ENCODE measurements at places on chromosomes 7 and 10. TPM values are rescaled to one million over a fixed set of nuclear protein-coding genes. Genes with fewer than 3 reads are reported as not detected.

Gene KDM7A
- polyA plus RNA-seq: 8.0 TPM

Gene ACBD7
- not detected for polyA plus RNA-seq

Gene NPC1L1
- not detected for polyA plus RNA-seq

Gene EIF5AL1
- 0.12 TPM for polyA plus RNA-seq

Gene HMX3
- polyA plus RNA-seq: not detected

Gene NPFFR1
- not detected for polyA plus RNA-seq

Gene KCND2
- not detected for polyA plus RNA-seq

Gene SLC37A3
- 1.9 TPM for polyA plus RNA-seq

Gene PON3
- polyA plus RNA-seq: not detected

Gene CALHM2
- polyA plus RNA-seq: 0.39 TPM

Gene ERVW-1
- not detected for polyA plus RNA-seq

Gene PNLIPRP2
- polyA plus RNA-seq: not detected

Gene SLC16A9
- polyA plus RNA-seq: 0.32 TPM

Gene MLXIPL
- polyA plus RNA-seq: not detected

Gene MYOF
- not detected for polyA plus RNA-seq

- no peak overlapping the region for H3K27ac ChIP-seq
- H3K27me3 ChIP-seq: peaks cover 70% of the 10 kb centered on the region
- peaks cover 9% of the 10 kb centered on the region for H3K36me3 ChIP-seq
Measured at GRCh38 chr7:25995216-25995615, 156.8 kb upstream of the NFE2L3 start.

- H3K4me1 ChIP-seq: no peaks in the 10 kb centered on the region
- H3K36me3 ChIP-seq: no peaks in the 10 kb centered on the region
- no peak overlapping the region for H3K4me3 ChIP-seq
- DNase-seq: no peak
- no peaks in the 10 kb centered on the region for H3K27me3 ChIP-seq
Measured at GRCh38 chr7:120337308-120337907, 64.4 kb downstream of the KCND2 start.

GRCh38 chr10:46550076-46550790 is 6.2 kb downstream of the GPRIN2 start:
- H3K4me3 ChIP-seq: no peak overlapping the region
- no peak overlapping the region for H3K27ac ChIP-seq
- H3K4me1 ChIP-seq: no peaks in the 10 kb centered on the region

DNA sequence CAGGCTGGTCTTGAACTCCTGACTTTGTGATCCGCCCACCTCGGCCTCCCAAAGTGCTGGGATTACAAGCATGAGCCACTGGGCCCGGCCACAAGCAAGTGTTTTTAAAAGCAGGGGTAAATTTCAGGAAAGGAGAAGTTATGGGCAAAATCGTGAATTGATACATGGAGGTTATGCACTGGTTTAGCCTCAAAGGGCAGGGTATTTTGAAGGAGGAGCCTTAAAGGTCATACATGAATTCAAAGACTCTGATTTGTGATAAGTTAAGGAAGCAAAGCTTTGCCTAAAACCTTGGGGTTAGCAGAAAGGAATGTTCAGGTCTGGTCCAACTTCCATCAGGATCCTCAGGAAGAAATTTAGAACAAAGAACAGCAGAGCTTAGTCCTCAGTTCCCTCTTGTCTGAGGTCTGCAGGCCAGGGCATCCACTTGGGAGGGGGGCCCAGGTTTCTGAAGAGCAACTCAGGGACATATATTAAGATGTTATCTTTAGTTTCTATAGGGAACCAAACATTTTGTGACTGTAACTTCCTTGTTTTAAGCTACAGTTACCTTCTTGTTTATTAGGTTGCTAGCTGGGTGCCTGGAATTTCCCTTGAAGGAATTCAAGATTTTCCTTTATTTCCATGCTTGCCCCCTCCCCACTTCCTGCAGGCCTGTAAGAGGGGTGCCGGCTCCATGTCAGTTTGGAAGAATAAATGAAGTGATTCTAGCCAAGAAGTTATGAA is 2.8 kb upstream of the REPIN1 start:
- H3K4me1 ChIP-seq: peaks cover 78% of the 10 kb centered on the region
- H3K36me3 ChIP-seq: no peaks in the 10 kb centered on the region
- peak overlapping the region; percentile 100 for H3K27ac ChIP-seq
- peak; percentile 82 for DNase-seq
- H3K4me3 ChIP-seq: peak overlapping the region; percentile 73

- H3K36me3 ChIP-seq: no peaks in the 10 kb centered on the region
- peaks cover 23% of the 10 kb centered on the region for H3K27me3 ChIP-seq
- no peak overlapping the region for H3K4me3 ChIP-seq
- DNase-seq: no peak
- H3K27ac ChIP-seq: peak overlapping the region; percentile 45
Measured at GRCh38 chr7:94188350-94188749, 184.2 kb upstream of the BET1 start.

GRCh38 chr10:78359640-78360091 is 326.0 kb downstream of the RPS24 start:
- no peaks in the 10 kb centered on the region for H3K27me3 ChIP-seq
- H3K4me1 ChIP-seq: no peaks in the 10 kb centered on the region
- no peaks in the 10 kb centered on the region for H3K36me3 ChIP-seq
- DNase-seq: no peak

- H3K36me3 ChIP-seq: no peaks in the 10 kb centered on the region
- H3K27me3 ChIP-seq: no peaks in the 10 kb centered on the region
- no peak for DNase-seq
- H3K27ac ChIP-seq: no peak overlapping the region
- H3K4me3 ChIP-seq: no peak overlapping the region
- peaks cover 9% of the 10 kb centered on the region for H3K4me1 ChIP-seq
Measured at GRCh38 chr7:1124164-1124563, 35.8 kb downstream of the ZFAND2A start.

DNA sequence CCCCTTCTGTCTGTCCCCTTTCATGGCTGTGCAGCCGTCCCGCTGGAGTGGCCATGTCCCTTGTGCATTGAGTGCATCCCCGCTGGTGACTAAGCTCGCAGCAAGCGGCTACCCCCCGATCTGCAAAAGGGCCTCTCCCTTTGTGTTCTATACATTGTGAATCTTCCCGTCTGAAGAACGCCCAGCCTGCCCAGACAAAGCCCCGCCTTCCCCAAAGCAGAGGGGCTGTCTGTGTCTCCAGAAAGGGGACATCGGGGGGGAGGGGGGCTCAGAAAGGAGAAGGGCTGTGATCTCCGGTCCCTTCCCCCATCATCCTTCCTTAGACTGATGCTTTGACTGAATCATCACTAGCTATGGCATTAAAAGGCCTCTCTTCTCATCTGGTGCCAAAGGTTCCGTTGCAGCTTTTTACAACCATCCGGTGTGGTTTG is 11.9 kb downstream of the NPTX2 start:
- H3K36me3 ChIP-seq: no peaks in the 10 kb centered on the region
- H3K4me3 ChIP-seq: no peak overlapping the region
- no peak for DNase-seq
- H3K4me1 ChIP-seq: no peaks in the 10 kb centered on the region
- H3K27me3 ChIP-seq: peaks cover 62% of the 10 kb centered on the region

DNA sequence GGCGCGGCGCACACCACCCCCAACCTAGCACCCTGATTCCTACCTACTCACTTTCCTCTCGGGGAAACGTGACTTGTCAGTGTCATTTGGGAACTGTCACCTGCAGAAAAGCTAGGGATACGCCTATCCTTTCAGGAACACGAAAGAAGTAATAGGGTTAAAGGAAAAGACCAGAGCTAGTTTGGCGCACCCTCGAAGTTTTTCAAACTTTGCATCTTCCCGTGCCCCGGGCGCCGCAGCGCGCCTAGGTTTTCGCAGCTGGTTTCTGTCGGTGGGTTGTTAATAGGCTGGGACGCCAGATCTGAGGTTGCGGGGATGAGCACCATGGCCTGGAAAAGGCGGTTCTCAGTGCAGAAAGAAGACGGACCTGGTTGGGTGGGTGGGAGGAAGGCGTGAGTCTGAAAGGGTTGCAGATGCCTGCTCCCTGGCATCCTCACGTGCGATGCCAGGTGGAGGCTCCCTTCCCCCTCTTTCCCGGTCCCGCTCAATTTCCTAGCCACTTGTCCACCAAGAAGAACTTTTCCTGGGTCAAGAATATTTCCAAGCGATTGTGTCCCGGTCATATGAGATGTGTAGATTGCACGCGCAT is 568 bp upstream of the MEOX2 start:
- peaks cover 8% of the 10 kb centered on the region for H3K36me3 ChIP-seq
- H3K4me1 ChIP-seq: no peaks in the 10 kb centered on the region
- H3K27ac ChIP-seq: no peak overlapping the region
- no peak for DNase-seq
- H3K4me3 ChIP-seq: no peak overlapping the region
- H3K27me3 ChIP-seq: peaks cover 43% of the 10 kb centered on the region

DNA sequence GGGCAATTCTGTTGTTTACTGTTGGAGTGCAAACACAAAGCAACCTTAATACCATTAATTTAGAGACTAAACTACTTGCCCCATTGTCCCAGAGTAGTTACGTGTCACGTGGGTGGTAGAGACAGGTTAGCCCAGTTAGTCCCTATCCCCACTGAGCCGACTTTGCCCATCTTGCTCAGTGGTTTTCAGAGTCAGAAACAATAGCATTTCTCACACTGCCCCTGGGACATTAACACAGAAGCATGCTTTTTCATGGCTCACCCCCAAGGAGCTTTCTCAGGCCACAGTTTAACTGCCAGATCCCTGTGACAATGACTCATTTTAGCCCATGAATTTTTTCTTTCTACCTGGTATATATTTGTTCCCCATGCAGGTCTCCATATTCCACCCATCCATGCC is 271.0 kb downstream of the POU6F2 start:
- no peak overlapping the region for H3K27ac ChIP-seq
- peaks cover 9% of the 10 kb centered on the region for H3K27me3 ChIP-seq
- no peak overlapping the region for H3K4me3 ChIP-seq
- no peak for DNase-seq
- H3K4me1 ChIP-seq: no peaks in the 10 kb centered on the region
- no peaks in the 10 kb centered on the region for H3K36me3 ChIP-seq

DNA sequence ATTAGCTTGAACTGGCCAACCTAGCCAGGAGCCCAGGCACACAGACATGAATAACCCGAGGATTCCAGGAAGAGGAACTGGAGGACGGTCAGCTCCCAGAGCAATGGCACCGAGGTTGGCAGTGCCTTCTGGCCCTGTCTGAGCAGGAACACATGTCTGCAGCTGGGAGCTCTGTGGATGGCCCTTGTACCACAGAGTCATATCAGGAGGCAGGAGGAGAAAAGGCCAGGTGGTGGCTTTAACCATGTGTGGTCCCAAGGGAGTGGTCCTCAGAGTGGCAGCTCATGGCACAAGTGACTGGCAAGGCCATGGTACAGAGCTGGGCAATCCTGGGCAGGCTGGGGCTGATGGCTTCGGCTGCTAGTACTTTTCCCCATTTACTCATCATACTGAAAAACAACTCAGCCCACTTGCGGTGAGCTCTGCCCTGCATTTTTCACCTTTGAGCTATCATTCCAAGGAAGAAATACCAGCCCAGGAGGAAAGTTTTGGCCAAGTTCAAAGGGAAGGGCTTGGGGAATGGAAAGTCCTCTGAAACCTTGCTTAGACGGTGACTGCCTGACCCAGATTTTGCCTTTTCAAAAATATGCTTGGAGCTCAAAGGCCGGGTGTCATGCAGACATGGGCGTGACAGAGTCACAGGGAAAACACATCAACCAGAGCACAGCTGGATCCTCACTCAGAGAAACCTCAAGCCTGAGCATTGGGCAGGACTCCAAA is 25.7 kb upstream of the LOXL4 start:
- H3K4me1 ChIP-seq: peaks cover 14% of the 10 kb centered on the region
- H3K4me3 ChIP-seq: no peak overlapping the region
- H3K36me3 ChIP-seq: no peaks in the 10 kb centered on the region
- H3K27ac ChIP-seq: no peak overlapping the region

- no peaks in the 10 kb centered on the region for H3K4me1 ChIP-seq
- no peaks in the 10 kb centered on the region for H3K36me3 ChIP-seq
- H3K4me3 ChIP-seq: no peak overlapping the region
- no peak for DNase-seq
- no peak overlapping the region for H3K27ac ChIP-seq
Measured at GRCh38 chr10:680146-680545, 9.3 kb downstream of the DIP2C start.

GRCh38 chr10:103373544-103373943 is 5.8 kb downstream of the TAF5 start:
- H3K4me3 ChIP-seq: no peak overlapping the region
- no peak for DNase-seq
- H3K27ac ChIP-seq: no peak overlapping the region
- H3K27me3 ChIP-seq: no peaks in the 10 kb centered on the region
- peaks cover 16% of the 10 kb centered on the region for H3K36me3 ChIP-seq
- H3K4me1 ChIP-seq: peaks cover 12% of the 10 kb centered on the region

DNA sequence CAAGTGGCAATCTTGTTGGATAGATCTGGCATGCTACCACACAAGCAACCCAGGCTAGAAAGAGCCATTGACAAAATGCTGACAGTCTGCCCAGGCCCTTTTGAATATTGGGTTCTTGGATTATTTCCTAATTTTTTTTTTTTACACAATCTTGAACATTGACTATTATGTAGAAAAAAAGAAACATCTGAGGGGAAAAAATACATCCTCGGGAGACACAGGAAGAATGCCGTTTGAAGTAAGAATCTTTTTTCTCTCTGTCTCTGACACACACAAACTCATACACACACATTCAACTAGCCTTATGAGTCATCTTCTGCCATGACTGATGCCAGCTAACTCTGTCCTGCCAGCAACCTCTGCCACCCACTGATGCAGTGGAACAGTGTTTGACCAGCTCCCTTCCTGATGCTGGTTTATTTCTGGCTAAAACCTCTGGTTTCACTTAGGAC is 47.2 kb downstream of the SORBS1 start:
- H3K4me1 ChIP-seq: no peaks in the 10 kb centered on the region
- H3K4me3 ChIP-seq: no peak overlapping the region
- H3K27ac ChIP-seq: no peak overlapping the region
- no peaks in the 10 kb centered on the region for H3K36me3 ChIP-seq

- H3K4me1 ChIP-seq: peaks cover 7% of the 10 kb centered on the region
- no peaks in the 10 kb centered on the region for H3K36me3 ChIP-seq
- peaks cover 55% of the 10 kb centered on the region for H3K27me3 ChIP-seq
- no peak for DNase-seq
- H3K27ac ChIP-seq: no peak within 1 kb of the TSS
Measured at GRCh38 chr10:70052462-70053217, at the start of gene MACROH2A2. Gene MACROH2A2, plus strand, starts transcription at chr10:70052846. Its CDS starts 22,813 bp downstream, at chr10:70075659.

DNA sequence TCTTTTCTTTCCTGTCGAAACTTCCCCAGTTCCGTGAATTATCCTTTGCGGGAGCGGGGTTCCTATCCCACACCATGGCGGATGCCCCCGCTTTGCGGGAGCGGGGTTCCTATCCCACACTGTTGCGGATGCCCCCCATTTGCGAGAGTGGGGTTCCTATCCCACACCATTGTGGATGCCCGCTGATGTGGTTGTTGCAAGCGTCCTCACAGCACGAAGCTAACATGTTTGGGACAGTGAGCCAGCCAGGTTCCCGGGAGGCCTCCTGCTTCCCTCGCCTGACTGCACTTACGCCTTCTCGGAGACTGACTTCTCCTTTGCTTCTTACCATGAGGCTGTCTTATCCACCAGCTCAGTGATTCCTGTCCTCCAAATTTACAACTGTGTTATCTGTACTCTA is 134.7 kb downstream of the VIPR2 start:
- DNase-seq: no peak
- no peaks in the 10 kb centered on the region for H3K27me3 ChIP-seq
- no peaks in the 10 kb centered on the region for H3K4me1 ChIP-seq
- no peak overlapping the region for H3K27ac ChIP-seq
- H3K36me3 ChIP-seq: no peaks in the 10 kb centered on the region

GRCh38 chr7:70319057-70319456 is 720.8 kb downstream of the AUTS2 start:
- no peak for DNase-seq
- peaks cover 16% of the 10 kb centered on the region for H3K36me3 ChIP-seq
- H3K4me1 ChIP-seq: peaks cover 5% of the 10 kb centered on the region
- H3K4me3 ChIP-seq: no peak overlapping the region

- no peaks in the 10 kb centered on the region for H3K27me3 ChIP-seq
- no peak overlapping the region for H3K27ac ChIP-seq
- no peak for DNase-seq
- H3K4me3 ChIP-seq: no peak overlapping the region
- H3K36me3 ChIP-seq: no peaks in the 10 kb centered on the region
- peaks cover 13% of the 10 kb centered on the region for H3K4me1 ChIP-seq
Measured at GRCh38 chr7:44969049-44969700, 9.6 kb downstream of the MYO1G start.
